ENCODE measurements at places on chromosomes 1 and 21.

- no peak for DNase-seq
These were observed 17.2 kb upstream of the MCOLN3 start for GRCh38 chr1:85065550-85065949.

GRCh38 chr1:217040711-217041455 lies 317.7 kb upstream of the ESRRG start:
- DNase-seq = peak; percentile 1

- no peak for DNase-seq
These were observed 18.9 kb downstream of the CTNNBIP1 start for GRCh38 chr1:9891207-9891606.

- no peak for DNase-seq
These were observed 413.7 kb downstream of the SETD4 start for GRCh38 chr21:35646606-35647005.

GRCh38 chr1:220325306-220325995 lies 53.2 kb upstream of the RAB3GAP2 start:
- no peak for DNase-seq

GRCh38 chr1:28136922-28137613 lies 39.4 kb downstream of the PTAFR start:
- peak; percentile 15 for DNase-seq

- DNase-seq = peak; percentile 42
These were observed 710.7 kb upstream of the ADAMTS5 start for GRCh38 chr21:27677546-27677945.

DNA sequence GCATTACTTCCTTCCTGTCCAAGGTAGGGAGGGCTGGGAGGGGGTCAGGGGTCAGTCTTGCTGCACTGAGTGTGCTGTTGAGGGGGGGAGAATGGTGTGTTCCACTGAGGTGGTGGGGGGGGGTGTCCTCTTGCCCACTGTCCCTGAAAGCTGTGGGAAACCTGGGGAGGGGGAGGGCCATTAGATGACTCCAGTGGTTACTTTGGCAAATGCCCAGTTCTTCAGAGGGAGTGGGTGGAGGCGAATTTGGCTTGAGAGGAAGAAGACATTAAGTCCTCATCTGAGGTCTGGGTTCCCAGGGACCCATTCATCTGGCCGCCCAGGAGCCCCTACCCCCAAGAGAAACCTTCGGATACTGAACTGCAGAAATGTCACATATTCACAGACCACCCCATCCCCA lies 36.2 kb downstream of the MEF2D start:
- no peak for DNase-seq

GRCh38 chr1:19750101-19750881 lies 49.4 kb downstream of the TMCO4 start:
- DNase-seq = no peak

- DNase-seq = no peak
These were observed 40.2 kb downstream of the SUSD4 start for GRCh38 chr1:223323491-223324484.

- DNase-seq = no peak
These were observed 16.9 kb downstream of the IKBKE start for GRCh38 chr1:206486995-206487788.

GRCh38 chr1:53552146-53552861 lies 93.1 kb downstream of the DMRTB1 start:
- no peak for DNase-seq

DNA sequence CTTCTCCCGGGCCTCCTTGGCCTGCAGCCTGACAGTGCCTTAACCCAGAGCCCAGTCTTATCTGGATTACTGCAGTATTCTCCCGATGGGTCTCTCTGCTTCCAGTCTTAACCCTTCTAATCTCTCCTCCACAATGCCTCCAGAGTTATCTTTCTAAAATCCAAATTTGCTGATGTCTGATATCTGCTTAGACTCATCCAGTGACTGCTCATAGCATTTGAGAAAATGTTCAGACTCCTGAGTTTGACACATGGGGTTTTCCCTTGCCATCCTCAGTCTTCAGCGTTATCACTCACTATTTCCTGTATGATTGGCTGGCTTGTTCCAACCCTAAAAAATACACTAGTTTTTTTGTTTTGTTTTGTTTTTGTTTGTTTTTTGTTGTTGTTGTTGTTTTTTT lies 102.0 kb downstream of the FMN2 start:
- DNase-seq = peak; percentile 62

GRCh38 chr1:23477359-23478144 lies 6.4 kb downstream of the ASAP3 start:
- DNase-seq = no peak

- peak; percentile 23 for DNase-seq
These were observed 12.6 kb downstream of the DAB1 start for GRCh38 chr1:57411262-57411661.

DNA sequence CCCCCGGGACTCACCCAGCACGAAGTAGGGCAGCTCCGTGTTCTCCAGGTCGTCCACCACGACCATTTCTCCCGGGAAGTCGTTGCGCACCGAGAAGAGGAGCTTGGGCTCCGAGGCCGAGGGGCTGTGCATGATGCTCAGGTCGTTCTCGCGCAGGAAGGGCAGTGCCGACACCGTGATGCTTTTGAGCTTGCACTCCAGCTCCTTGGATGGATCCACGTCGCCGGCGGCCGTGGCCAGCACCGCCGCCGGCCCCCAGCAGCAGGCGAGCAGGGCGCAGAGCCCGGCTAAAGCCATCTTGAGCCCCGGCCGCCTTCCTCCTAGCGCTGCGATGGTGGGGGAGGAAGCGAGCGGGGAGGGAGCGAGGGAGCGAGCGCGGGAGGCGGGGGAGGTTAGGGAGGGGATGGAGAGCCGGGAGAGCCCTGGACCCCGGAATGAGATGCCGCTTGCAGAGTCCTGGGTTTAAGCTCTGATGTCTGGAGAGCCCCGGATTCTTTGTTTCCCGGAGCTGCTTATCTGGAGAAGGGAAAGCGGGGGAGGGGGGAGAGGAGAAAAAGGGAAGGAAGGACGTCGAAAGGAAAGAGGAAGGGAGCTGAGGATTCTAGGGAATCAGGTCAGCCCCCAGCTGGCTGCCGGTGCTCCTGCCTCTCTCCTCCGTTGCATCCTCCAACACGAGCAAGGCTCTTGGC lies at the start of gene ASTN1:
TSS of gene ASTN1 (minus strand) at position 333 of the 689 bp plus-strand sequence. CDS start at position 297, 36 bp downstream.
- no peak for DNase-seq

GRCh38 chr1:151813271-151813977 lies 8.2 kb upstream of the LINGO4 start:
- DNase-seq = no peak

GRCh38 chr1:27018316-27018715 lies 5.7 kb upstream of the TENT5B start:
- no peak for DNase-seq

GRCh38 chr1:201656311-201657032 lies 117.5 kb downstream of the NAV1 start:
- no peak for DNase-seq

DNA sequence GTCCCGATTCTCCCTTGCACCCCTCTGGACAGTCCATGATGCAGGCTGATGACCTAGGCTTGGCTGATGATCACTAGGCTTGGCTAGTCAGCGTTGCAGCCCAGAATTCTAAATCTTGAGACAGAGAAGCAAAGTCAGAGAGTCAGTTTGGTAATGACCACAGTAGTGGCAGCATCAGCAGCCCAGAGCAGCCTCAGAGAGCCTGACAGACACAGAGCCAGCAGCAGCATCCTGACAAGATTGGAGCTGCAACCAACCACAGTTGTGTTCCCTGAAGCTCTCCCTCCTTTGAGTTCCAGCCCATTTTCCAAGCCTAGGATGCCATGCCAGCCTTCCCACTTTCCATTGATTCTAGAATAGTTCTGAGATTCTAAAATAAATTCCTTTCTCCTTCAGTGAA lies 16.8 kb upstream of the ITLN1 start:
- no peak for DNase-seq

- no peak for DNase-seq
These were observed 81.0 kb downstream of the DIRAS3 start for GRCh38 chr1:67969446-67969845.

- DNase-seq = no peak
These were observed 22.9 kb downstream of the PTPRU start for GRCh38 chr1:29258976-29259801.

- DNase-seq = no peak
These were observed 566 bp upstream of the PAQR7 start for GRCh38 chr1:25875856-25876692.

GRCh38 chr1:9038881-9039760 lies 12.9 kb upstream of the SLC2A7 start:
- DNase-seq = no peak

- DNase-seq = no peak
These were observed 24.6 kb upstream of the PCBP3 start for GRCh38 chr21:45618846-45619485.

DNA sequence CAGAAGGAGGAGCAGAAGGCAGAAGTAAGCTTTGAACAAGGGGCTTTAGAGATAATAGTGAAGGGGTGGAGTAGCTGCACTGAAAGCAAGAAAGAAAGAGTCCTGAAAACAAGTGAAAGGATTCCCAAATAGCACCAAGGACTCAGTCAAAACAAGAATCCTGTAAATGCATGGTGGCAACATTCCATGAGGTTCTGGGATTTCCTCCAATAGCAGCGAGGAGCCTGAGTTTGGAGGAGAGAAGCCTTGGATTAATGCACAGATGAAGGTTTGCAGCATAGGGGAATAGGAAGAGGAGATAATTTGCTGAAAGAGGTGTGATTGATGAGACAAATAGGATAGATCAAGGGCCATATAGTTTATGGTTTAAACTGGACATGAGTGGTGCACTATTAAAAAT lies 10.9 kb downstream of the KRTAP22-2 start:
- DNase-seq = no peak

GRCh38 chr1:51359879-51360278 lies 29.5 kb upstream of the TTC39A start:
- DNase-seq = no peak

DNA sequence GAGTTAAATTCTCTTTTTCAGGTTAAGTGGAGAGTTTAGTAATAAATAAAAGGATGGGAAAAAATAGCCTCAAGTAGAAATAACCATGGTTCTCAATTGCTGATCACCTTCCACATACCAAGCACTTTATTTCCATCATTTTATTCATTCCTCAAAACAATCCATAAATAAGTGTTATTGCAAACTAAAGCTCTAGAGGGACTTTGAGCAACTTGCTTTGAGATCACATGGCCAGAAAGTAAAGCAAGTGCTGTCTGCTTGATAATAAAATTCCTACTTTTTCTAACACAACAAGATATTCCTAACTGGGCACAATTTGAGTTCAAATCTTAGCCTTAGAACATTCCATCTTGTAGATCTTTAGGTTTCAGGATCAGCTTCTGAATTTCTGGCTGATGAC lies 97.1 kb upstream of the C1orf87 start:
- no peak for DNase-seq

Measured in fibroblast of the aortic adventitia (primary cell).